ENCODE measurements at places on chromosomes 3 and 15.

DNA sequence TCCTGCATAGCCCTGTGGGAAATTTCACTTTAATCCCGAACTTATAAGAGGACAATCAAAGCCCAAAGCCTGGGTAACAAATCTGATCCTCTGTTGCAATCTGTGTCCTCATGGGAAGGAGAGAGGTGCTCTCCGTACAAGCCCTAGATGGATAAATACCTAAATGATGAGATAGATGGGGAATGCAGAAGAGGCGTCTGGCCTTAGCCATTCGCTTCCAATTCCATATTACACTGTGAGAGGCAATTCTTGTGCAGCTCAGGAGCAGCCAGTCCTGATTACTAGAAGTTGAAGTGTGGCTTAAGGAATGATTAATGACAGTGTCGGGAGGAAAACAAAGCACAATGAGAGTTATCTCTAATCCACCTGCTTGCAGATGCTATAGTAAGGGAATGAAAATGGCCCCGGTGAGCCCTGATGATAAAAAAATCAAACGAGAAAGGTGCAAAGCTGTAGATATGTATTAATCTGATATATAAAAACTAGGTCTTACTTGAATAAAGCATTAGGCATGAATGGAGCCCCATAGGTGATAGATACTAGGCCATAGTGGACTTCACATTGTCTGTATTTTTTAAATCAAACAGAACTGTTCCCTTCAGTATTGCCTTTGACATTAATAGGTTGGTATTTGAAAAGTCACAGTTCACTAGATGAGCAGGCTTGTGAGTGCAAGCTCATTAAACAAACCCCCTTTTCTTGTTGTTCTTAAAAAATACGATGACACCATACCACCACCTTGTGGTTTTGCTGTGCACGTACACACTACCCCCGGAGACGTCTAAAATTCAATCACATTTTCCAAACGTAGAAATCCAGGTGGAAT lies 54.2 kb upstream of the TMCO5A start:
- DNase-seq, result peak; percentile 71

- no peak for DNase-seq
These were observed 163.8 kb upstream of the MBNL1 start for GRCh38 chr3:152104847-152105415.

- no peak for DNase-seq
These were observed 264.2 kb downstream of the ROBO2 start for GRCh38 chr3:77303955-77304699.

- no peak for DNase-seq
These were observed 3.5 kb downstream of the CSK start for GRCh38 chr15:74785194-74786032.

DNA sequence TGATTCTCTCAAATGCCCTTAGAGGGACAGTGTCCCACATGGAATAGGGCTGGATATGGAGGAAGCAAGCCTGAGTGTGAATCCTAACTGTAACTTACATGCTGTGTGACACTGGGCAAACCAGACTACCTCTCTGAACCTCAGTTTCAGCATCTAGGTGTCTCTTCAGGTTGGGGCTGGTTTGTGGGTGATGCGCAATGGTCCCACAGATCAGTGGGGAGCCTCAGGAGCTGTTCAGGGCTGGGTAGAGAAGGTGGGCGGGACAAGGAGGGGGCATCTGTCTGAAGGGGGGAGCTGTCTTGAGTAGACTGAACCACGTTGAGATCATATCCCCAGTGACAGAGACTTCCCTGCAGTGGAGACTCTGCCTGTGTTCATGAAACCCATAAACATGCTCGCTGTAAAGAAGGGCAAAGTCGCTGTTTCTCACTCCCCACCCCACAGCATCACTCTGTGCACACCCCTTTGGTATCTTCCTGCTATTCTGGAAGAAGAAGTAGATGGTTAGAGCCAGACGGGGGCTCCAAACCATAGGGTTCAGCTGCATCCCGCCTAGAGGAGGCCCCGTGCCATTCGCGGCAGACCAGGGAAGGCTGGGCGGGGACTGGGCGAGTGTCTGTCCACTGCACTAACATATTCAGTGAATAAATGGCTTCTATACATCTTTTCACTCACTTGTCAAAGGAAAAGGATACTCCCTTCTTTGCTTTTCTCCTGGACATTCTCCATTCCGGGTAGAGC lies 28.4 kb downstream of the SRPRB start:
- DNase-seq, result no peak

DNA sequence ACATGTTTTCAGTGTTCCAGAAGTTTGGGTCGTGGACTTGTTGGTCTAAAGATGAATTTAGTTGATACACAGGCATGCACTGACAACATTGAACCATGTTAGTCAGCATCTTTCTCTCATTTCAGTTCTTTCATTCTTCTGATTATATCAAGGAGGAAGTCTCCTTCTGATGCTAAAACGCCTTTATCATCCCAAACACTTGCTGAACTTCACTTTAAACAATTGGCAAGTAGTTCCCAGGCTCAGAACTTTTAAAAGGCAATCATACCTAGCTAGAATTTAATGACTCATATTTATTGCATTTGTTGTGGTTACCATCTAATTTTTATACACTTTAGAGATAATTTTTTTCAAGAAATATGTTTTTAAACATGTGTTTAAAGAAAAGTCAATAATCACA lies 15.9 kb downstream of the LMCD1 start:
- DNase-seq, result no peak

- peak; percentile 76 for DNase-seq
These were observed 212.0 kb downstream of the MINAR1 start for GRCh38 chr15:79644091-79644490.

GRCh38 chr3:184248454-184249411 lies at the start of gene ALG3:
Gene ALG3, minus strand, starts transcription at chr3:184248962. Its CDS starts 22 bp downstream, at chr3:184248940.
- DNase-seq, result peak; percentile 86

GRCh38 chr3:33388374-33389100 lies 51.7 kb downstream of the UBP1 start:
- peak; percentile 46 for DNase-seq

GRCh38 chr15:45666119-45666875 lies 31.5 kb downstream of the SQOR start:
- no peak for DNase-seq

DNA sequence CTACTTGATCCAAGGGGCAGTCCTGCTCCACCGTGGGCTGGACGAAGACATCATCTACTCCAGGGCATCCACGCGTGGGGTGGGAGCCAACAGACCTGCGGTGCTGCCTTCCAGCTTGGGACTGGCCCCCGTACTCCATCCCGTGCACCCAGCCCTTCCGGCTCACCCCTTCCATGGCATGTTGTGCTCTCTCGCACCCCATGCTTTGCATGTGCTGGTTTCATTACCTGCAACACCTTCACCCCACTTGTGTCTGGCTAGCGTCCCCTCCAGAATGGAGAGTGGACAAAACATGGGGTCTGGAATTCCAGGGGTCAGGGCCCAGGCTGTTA lies 30.2 kb downstream of the SEMA7A start:
- no peak for DNase-seq

GRCh38 chr15:76582550-76582949 lies 246.0 kb downstream of the ISL2 start:
- no peak for DNase-seq

GRCh38 chr3:143629726-143630125 lies 218.5 kb downstream of the SLC9A9 start:
- no peak for DNase-seq

DNA sequence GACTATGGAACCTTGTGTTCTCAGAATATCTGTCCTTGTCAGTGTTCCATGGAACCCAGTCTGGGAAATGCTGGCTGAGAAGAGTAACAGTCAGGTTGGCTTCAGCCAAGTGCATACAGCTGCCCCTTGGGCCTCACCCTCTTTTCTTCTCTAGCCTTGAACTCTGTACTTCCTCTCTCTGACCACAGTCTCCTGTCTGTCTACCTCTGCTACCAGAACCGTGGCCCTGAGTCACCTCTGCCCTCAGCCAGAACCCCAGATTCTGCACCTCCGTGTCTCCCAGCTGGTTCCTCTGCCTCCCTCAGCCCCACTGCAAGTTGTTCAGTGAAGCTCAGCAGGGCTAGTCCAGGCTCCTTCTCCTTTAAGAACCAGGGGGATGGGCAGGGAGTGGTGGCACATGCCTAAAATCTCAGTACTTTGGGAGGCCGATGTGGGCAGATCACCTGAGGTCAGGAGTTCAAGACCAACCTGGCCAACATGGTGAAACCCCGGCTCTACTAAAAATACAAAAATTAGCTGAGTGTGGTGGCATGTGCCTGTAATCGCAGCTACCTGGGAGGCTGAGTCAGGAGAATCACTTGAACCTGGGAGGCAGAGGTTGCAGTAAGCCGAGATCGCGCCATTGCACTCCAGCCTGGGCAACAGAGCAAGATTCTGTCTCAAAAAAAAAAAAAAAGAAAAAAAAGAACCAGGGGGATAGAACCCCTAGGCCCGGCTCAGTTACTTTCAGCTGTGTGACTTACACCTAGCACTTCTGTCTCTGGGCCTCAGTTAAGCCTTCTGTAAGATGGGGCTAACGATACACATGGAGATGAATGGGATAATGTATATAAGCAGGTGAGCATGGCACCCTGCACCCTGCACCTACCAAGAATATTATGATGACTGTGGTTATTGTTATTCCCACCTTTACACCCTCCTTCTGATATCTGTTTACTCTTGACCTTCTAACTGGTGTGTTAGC lies 24.3 kb upstream of the TATDN2 start:
- DNase-seq, result peak; percentile 72

DNA sequence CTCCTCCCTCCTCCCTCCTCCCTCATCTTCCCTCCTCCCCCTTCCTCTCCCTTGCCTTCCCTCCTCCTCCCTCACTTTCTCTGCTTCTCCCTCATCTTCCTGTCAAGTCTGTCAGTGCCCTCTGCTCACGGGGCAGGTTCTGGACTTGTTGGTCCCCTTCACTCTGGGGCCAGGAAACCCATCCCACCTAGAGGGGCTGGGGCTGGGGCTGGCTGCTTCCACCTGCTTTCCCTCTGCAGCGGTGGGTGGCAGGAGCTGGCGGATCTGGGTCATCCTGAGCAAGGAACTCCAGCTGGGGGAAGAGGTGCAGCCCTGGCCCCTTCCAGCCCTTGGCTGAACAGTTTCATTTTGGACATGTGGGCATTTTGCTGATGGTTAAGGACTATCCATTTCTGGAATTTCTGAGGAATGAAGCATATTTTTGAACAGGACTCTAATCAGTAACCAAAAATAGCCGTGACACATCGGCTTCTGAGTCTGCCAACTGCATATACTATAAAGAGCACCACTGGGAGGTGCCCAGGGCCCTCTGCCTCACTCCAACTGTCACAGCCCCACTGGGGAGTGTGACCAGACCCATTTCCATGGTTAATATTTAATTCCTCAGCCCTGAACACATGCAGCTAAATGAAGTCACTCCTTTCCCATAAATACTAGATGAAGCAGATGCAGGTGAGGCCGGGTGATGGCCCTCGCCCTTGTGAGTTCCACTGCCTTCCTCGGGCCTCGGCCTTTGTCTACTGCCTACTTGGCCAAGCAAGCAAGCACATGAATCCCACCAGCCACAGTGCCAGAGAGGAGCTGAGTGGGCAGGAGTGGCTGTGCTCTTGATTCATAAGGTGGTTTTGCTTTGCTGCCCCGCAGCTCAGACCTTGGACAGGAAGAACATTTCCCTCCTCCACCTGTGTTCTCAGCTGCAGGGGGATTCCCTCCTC lies 39.8 kb downstream of the CHDH start:
- peak; percentile 99 for DNase-seq

GRCh38 chr15:77907824-77908751 lies 169.4 kb downstream of the TBC1D2B start:
- peak; percentile 76 for DNase-seq

- DNase-seq, result no peak
These were observed 829 bp downstream of the SELENOT start for GRCh38 chr3:150603980-150604319.

DNA sequence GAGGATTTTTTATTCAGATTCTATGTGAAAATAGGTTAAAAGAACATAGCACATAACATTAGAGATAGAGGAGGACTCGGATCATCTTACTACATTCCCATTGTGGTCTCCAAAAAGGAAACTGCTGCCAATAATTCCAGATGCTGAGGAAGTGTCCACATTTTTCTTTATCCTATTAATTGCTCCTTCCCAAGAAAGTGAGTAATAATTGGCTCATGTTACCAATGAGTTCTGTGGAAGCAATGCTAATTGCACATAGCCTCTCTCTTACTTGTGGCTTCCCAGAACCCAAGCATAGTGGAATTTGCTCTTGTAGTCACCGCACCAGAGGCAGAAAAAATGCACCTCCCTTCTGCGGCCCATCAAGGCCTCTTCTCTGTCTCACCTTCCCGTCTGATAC lies 208.4 kb downstream of the PLOD2 start:
- no peak for DNase-seq

DNA sequence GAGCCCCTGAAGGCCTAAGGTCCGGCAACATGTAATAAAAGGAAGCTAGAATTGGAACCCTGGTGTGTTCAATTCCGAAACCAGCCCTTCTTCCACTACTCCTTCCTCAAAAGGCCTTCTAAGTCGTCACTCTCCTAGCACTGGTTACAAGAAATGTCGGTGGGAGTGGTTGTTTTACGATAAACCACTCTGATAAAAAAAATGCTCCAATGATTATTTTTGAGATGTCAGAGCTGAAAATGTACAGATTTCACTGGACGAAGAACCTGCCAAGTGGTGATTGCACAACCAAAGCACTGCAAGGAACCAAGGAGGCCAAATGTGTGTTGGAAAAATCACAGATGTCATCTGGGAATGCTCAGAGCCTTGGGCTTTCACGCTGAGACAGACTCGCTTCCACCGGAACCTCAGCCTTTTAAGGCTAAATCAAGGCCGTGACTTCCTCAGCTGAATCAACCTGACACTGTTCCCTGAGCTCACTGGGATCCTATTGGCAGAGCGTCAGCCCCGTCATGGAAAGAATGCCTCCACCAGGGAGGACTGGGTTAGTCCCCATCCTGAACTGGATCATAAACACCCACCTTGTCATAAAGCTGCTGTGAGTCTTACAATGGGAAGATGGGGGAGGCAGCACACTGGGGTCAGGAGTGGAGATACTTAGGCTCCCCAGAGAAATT lies 108.1 kb upstream of the THBS1 start:
- DNase-seq, result no peak

GRCh38 chr3:42975456-42975855 lies 3.7 kb upstream of the GASK1A start:
- DNase-seq, result no peak

- no peak for DNase-seq
These were observed 141.0 kb downstream of the MAGI1 start for GRCh38 chr3:65897766-65898165.

DNA sequence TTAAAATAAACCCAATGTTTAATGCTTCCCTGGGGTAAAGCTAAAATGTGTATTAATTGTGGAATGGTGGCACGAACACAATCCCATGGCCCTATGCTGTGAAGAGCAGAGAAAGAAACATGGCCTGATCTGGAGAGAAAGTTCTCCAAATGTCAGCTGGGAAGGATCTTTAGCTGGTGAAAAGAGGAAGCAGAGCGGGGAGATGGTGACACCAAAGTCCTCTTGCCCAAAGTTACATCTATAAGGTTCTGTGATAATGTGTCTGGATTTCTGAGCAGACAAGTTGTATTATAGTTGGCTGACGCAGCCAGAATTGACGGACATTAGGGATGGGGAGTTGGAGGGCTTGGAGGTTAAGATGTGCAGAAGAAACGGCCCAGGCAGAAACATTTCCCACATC lies 196.2 kb downstream of the CHST2 start:
- no peak for DNase-seq

GRCh38 chr3:64426551-64426950 lies 201.3 kb upstream of the PRICKLE2 start:
- DNase-seq, result no peak

Measured in kidney tubule cell (primary cell).